ENCODE measurements at places on chromosomes 5 and 9.
A peak's percentile ranks its signal among the peaks of the same experiment; 100 is the strongest.

DNA sequence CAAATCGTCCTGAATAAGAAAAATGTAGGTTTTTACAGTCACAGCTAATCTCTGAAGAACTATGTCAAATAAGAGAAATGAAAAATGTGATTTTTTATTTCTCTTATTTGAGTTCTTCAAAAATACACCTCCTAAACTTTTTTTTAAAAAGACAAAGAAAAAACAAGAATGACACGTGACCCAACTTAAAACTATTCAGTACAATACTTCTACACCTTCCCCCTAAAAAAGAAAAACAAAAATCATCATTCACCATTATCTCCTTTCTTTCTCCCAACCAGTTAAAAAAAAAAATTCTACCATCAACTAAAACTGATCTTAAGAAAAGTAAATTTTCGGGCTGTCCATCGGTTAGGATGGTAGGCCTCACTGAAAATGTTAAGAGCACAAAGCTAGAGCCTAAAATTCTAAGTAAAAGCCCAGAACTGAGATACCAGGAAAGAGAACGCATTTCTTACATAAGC, 2.1 kb downstream of the RNF145 start:
- DNase-seq = no peak

DNA sequence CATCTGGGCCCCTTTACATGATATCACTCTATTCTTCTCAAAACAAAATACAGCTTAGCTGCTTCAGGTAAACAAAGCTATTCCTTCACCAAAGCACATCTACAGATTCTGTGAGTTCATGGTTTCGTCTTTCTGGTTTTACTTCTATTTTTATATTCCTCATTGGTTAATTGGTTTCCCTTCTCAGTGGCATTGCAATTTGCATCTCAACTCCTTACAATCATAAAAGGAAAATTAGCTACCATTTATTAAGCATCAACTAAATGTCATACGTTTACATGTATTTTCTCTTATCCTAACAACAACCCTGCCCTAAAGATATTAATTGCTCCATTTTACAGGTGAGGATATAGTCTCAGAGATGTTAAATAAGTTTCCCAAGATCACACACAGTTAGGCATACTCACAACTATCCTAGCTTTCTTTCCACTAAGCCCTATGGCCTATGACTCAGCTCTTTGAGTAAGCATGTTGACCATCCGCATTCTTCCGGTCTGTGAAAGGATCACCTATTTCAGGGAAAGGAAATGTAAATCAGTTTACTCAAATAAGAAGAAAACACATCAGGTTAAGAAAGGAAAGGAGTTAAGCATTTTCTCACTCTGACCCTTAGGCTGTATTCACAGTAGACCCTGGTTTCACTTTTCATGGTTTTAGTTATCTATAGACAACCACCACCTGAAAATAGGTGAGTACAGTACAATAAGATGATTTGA, 146.1 kb downstream of the CAAP1 start:
- DNase-seq = no peak

GRCh38 chr9:88312045-88312444, 76.2 kb upstream of the SPIN1 start:
- DNase-seq = no peak

GRCh38 chr9:33129886-33130881, 37.0 kb downstream of the B4GALT1 start:
- no peak for DNase-seq

DNA sequence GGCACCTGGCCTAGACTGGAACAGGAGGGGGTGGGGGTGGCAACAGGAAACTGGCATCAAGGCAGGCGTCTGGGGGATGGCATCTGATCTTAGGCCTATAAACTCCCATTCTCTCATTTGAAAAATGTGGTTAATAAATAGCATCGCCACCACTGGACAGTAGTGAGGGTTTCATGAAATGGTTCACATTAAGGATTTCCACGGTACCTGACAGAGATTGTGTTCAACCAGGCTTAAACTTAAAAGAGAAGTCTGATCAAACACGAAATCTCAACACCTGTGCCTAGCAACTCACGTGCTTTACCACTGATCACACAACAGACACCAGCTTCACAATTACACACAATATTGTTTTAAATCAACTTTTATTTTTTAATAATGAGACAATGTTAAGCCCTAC, 3.0 kb downstream of the DENND1A start:
- DNase-seq = no peak

GRCh38 chr9:5611321-5612184, 17.4 kb upstream of the RIC1 start:
- DNase-seq = no peak

- DNase-seq = no peak
Measured at GRCh38 chr5:157624144-157624543, 28.1 kb downstream of the SOX30 start.

GRCh38 chr5:142821733-142822487, 51.7 kb downstream of the ARHGAP26 start:
- DNase-seq = no peak

DNA sequence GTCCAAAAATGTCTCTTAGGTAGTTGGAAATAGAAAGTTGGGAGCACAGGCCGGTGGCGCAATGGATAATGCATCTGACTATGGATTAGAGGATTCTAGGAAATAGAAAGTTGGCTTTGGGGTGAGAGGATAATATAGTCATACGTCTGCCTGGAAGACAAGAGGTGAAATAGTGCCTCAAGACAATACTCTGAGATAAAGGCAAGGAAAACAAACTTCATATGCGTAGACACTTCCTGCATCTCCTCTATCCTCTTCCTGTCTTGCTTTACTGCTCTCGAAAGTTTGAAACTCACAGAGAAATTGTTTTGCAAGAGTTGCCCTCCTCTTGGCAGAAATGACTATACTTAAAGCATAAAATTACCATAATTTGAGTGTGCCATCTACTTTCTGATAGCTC, 153.2 kb upstream of the FBXL7 start:
- DNase-seq = no peak

DNA sequence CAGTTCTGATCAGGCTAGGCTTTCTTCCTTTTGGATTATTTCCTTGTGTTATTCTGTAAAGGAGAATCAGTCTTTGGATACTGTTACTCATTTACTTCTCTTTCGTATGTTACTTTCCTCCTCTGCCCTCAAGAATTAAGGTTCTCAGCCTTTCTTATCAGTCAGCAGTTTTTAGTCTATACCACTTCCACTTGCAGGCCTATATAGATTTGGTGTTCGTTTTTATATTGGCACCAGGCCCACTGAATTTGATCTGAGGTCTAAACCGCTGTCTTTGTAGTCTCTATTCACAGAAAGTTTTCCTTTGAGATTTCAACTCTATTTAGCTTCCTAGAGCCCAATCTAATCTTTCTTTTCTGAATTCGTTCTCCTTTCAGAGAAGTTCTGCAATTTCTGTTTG, 62.8 kb downstream of the ERBIN start:
- no peak for DNase-seq

DNA sequence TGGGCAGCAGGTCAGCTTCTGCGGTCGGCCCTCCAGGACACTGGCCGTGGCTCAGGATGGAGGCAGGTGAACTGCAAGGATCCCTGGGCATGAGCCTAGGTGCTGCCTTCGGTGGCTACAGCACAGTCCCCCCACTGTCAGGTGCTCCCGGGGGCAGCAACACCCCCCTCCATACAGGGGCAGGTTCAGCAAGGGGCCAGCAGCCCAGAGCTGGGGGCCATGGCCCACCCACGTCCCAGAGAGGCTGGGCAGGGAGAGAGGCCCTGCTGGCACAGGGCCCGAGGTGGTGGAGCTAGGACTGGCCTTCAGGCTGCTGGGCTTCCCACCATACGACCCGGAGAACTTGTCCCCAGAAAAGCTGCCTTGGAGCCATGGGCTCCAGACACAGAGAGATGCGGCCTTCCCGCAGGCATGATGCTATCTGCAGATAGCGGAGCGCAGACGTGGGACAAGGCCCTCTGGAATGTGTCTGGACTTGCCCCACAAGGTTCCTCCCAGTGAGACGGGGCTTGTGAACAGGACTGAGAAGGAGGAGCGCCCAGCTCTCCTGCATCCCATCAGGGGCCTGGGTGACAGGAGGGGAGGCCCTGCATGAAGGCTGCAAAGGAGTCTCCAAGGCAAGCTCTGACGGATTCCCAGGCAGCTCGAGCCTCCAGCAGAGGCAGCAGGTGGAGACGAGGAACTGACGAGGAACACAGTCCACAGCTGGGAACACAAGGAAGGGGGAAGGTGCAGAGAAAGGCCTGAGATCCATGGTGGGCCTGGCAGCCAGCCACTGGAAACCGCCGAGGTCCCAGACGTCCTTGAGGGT, 111.1 kb downstream of the VAV2 start:
- DNase-seq = no peak

DNA sequence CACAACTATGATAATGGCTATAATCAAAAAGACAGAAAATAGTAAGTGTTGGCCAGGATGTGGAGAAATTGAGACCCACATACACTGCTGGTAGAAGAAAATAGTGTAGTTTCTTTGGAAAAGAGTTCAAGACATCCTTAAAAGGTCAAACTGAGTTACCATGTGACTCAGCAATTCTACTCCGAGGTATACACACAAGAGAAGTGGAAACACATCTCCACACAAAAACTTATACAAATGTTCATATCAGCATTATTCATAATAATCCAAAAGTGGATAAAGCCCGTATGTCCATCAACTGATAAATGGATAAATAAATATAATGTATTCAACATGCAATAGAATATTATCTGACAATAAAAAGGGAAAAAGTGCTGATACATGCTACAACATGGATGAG, 532.2 kb downstream of the NR2F1-AS1 start:
- DNase-seq = no peak

- no peak for DNase-seq
Measured at GRCh38 chr5:137649228-137649935, 86.5 kb downstream of the KLHL3 start.

- peak; percentile 45 for DNase-seq
Measured at GRCh38 chr5:10635257-10635866, 71.5 kb downstream of the ANKRD33B start.

DNA sequence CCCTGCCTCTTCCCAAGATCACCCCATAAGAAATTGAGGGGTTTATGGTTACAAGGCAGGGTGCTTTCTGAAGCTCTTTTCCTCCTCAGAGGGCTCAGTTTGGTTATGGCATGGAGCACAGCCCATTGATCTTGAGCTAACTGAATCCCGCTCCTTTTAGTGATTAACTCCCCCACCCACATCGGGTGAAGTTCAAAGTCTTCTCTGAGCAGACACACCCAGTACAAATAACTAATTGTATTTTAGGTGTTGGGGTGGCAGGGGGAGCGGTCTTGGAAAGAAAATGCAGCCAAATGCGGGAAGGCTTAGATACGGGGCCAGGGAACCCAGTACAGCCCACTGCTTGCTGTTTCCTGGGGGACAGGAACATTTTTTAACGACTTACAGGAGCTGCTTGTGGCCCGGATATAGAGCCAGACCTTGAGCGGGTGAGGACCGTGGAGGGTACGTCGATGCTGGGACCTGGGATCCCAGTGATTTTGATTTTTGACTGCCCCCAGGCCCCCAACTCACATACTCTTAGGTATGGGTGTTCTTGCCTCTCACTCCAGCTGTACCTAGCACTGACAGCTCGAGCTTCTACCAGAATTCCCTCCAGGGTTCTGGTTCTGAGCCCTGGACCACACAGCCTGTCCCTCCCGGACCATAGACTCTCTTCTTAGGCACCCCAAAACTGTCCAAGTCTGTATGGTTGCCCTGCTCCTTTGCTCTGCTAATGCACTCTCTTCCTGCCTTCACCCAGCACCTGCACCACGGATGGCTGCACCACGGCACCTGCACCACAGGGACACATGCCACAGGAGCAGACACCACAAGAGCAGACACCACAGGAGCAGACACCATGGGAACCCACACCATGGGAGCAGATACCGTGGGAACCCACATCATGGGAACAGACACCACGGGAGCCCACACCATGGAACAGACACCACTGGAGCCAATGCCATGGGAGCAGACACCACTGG, 18.3 kb upstream of the RXRA start:
- no peak for DNase-seq

- DNase-seq = no peak
Measured at GRCh38 chr5:78758169-78758839, 109.7 kb upstream of the LHFPL2 start.

DNA sequence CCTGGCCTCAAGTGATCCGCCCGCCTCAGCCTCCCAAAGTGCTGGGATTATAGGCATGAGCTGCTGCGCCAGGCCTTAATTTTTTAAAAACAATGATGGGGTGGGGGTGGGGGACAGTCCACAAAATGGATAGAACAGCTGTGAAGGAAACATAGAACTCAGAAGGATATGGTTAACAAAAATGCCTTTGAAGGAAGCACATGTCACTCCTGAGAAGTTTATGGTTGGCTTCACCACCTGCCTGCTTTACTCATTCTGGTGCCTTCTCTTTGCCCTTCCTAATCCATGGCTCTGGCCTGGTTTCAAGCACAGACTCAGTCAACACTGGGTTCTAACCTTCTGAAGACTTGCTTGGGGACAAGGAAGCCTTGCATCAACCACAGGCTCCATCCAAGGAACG, 10.3 kb downstream of the BAG1 start:
- no peak for DNase-seq

DNA sequence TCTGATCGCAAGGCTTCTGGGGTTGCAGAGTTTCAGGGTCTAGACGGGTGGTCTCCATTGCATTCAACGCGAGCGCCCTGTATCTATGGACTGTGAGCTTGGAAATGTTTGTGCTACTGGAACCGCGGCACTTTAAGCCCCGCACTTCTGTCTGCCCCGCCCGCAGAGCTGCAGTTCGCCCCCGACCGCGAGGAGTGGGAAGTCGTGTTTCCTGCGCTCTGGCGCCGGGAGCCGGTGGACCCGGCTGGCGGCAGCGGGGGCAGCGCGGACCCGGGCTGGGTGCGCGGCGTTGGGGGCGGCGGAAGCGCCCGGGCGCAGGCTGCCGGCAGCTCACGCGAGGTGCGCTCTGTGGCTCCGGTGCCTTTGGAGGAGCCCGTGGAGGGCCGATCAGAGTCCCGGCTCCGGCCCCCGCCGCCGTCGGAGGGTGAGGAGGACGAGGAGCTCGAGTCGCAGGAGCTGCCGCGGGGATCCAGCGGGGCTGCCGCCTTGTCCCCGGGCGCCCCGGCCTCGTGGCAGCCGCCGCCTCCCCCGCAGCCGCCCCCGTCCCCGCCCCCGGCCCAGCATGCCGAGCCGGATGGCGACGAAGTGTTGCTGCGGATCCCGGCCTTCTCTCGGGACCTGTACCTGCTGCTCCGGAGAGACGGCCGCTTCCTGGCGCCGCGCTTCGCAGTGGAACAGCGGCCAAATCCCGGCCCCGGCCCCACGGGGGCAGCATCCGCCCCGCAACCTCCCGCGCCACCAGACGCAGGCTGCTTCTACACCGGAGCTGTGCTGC, 1.0 kb downstream of the ADAMTS19 start:
- no peak for DNase-seq

Measured in activated CD4-positive, alpha-beta T cell treated with anti-CD3 and anti-CD28 coated beads for 4 hours (primary cell).